ENCODE measurements at places on chromosomes 6 and 20.

DNA sequence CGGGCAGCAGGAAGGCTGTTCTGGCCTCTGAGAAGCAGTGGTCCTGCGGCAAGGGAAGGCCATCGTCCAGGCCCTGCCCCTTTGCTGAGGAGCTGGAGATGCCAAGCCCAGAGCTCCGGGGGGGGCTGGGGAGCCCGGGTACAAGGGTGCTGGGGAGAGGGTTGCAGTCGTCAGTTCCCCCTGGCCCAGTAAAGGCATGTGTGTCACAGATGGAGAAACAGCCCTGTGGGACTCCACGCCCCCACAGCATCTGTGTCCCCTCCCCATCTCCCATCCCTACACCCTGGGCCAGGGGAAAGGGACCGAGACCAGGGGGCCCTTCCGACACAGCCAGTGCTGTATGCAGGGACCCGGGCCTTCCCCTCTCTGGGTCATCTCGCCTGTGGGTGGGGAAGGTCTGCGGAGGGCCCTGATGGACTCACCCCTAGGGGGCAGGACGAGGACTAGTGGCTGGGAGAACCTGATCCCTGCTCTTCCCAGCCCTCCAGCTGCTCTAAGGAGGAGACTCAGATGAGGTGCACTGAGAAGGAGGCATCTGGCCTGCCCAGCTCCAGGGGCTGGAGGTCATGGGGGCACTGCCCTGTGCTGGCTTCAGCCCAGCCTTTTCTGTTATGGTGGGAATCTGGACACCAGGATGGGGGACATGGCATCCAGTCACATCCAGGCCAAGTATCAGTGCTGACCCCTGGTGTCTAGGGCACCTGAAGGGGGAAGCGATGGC lies 609 bp downstream of the MYL9 start:
- DNase-seq: peak; percentile 81

DNA sequence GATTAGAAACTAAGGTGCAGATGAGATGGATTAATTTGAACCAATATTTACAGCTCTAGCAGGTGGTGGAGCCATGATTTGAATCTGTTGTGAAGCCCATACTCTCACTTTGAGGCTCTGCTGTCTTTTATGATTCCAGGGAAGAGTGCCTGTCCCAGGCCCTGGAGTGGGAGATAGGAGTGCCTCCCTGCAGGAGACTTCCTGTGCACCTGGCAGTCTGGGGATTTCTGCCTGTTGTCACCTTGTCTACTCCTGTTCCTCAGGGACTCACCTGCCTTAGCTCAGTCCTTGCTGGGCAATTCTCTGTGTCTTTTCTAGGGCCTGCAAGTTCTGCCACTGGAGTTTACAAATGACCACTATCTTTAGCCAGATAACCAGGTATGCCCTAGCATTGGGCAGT lies 46.3 kb downstream of the SCAND1 start:
- DNase-seq: no peak

DNA sequence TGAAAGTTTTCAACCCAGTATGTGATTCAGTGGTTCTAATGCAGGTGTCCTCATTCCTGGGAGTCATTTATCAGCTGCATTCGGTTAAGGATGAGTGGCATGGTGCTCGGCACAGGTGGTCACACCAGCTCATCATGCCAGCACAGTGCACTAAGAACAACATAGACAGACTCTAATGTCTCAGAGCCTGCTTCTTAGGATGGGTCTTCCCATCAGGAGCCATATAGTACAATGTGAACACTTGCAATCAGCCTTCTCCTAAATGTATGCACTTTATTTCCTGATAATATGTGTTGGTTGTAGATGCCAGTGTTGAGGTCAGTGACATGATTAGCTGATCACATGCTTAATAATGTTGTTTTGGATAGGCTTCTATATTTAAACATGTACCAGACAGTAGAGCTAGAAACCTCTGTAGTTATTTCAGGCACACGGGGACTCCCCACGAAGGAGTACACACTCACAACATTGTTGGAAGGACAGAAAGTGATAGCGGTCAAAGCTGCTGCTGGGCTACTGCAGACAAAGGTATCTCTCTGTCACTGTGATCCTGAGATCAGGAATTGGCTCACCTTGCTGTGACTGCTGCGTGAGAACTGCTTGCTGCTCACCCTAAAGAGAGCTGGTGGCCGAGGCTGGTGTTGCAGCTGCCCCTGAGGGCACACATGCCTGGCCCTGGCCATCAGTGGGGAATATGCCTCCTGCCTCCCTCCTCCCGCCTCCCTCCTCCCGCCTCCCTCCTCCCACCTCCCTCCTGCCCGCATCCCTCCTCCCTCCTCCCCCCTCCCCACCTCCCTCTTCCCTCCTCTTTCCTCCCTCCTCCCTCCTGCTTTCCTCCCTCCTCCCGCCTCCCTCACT lies 195.4 kb downstream of the SMOC2 start:
- no peak for DNase-seq

- DNase-seq: peak; percentile 84
These were observed 47.7 kb downstream of the BANF2 start for GRCh38 chr20:17747431-17747846.

- DNase-seq: no peak
These were observed 10.2 kb upstream of the FOXF2 start for GRCh38 chr6:1379017-1379787.

DNA sequence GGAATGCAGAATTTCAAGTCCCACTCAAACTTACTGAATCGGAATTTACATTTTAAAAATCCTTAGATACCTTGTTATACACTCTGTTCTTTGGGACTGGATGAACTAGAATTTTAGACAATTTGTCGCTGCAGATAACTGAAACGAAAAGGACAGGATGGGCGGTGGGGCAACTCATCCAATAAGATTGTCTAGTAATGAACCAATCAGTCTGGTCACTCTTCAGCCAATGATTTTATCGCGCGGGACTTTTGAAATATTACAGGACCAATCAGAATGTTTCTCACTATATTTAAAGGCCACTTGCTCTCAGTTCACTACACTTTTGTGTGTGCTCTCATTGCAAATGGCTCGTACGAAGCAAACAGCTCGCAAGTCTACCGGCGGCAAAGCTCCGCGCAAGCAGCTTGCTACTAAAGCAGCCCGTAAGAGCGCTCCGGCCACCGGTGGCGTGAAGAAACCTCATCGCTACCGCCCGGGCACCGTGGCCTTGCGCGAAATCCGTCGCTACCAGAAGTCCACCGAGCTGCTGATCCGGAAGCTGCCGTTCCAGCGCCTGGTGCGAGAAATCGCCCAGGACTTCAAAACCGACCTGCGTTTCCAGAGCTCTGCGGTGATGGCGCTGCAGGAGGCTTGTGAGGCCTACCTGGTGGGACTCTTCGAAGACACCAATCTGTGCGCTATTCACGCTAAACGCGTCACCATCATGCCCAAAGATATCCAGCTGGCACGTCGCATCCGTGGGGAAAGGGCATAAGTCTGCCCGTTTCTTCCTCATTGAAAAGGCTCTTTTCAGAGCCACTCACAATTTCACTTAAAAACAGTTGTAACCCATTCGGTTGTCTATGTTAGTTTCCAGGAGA lies 41.9 kb upstream of the HFE start:
- no peak for DNase-seq

GRCh38 chr6:36954262-36954931 lies at the start of gene PI16:
PI16 (plus strand) TSS chr6:36954738; CDS start chr6:36954761, 23 bp downstream.
- DNase-seq: no peak

- DNase-seq: no peak
These were observed 219.0 kb downstream of the CDC5L start for GRCh38 chr6:44606504-44606903.

DNA sequence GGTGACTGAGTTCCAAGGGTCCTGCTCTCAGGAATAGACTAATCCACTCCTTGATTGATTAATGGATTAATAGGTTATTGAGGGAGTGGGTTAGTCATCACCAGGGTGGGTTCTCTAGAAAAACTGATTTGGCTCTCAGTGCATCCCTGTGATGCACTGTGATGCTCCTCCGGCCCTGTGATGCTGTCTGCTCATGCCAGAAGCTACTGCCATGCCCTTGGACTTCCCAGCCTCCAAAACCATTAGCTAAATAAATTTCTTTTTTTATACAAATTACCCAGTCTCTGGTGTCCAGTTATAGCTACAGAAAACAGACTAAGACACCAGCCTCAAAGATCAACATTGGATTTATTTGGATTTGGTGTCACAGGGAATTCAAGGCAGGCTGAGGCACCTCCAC lies 40.4 kb upstream of the CST7 start:
- no peak for DNase-seq

GRCh38 chr20:43650997-43651525 lies 15.9 kb upstream of the MYBL2 start:
- no peak for DNase-seq

- no peak for DNase-seq
These were observed 27.9 kb downstream of the GFRA4 start for GRCh38 chr20:3635346-3635745.

GRCh38 chr6:47654255-47654654 lies 44.1 kb upstream of the ADGRF4 start:
- DNase-seq: no peak

- DNase-seq: no peak
These were observed 222.9 kb downstream of the LAMA2 start for GRCh38 chr6:129105793-129106192.

GRCh38 chr6:116369964-116370759 lies 585 bp upstream of the DSE start:
- no peak for DNase-seq

GRCh38 chr6:2429032-2429431 lies 183.6 kb upstream of the GMDS start:
- no peak for DNase-seq

GRCh38 chr6:116101790-116102189 lies 1.1 kb downstream of the NT5DC1 start:
- DNase-seq: no peak

DNA sequence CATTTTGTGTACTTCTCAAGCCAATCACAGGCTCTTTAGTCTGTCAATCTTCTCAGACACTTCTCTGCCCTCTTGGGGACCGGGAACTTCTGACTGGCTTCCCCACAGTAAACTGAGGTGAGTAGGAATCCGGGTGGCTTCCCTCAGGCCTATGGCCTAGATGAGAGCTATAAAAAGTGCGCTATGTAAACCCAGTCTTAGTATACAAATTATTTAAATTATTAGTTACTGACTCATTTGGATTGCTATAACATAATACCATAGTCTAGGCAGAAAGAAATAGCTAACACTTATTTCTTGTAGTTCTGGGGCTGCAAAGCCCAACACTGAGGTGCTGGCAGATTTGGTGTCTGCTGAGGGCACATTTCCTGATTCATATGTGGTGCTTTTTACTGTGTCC lies 109.2 kb upstream of the MCHR2 start:
- DNase-seq: no peak

DNA sequence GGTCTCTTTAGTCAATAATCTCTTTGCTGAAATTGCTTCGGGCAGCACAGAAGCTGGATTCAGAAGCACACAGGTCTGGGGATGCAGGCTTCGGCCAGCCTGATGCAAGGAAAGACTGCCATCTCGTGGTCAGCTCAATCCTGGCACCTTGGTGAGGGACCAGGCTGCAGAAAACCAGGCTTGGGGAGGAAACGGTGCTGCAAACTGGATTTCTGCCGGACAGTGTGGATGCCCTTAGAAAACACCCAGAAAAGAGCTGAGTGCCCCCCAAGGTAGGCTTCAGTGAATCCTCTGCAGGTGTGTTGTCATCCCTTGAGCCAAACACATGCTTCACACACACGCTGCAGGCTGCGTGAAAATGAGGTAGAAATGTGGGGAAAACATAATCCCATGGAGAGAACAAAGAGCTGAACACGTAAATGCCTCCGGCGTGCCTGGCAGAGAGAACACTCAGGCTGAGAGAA lies 89.8 kb upstream of the PAX1 start:
- DNase-seq: peak; percentile 80

DNA sequence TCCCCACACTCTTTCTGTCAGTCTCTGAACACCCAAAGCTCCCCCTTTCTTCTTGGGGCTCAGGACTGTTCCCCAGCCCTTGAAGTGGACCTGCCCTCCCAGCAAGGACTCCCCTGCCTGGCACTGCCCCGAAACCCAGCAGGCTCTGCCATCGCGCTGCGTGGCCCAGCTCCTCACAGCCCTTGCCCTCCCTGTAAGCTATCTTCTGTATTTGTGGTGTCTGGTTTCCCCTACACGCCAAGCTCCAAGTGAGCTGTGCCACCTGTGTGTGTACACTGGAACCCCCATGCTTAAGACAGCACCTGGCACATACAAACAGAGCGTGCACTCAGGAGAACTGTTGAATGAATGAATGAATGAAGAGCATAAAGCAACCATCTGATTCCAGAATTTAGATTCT lies 57.7 kb downstream of the TMEM242 start:
- DNase-seq: no peak

DNA sequence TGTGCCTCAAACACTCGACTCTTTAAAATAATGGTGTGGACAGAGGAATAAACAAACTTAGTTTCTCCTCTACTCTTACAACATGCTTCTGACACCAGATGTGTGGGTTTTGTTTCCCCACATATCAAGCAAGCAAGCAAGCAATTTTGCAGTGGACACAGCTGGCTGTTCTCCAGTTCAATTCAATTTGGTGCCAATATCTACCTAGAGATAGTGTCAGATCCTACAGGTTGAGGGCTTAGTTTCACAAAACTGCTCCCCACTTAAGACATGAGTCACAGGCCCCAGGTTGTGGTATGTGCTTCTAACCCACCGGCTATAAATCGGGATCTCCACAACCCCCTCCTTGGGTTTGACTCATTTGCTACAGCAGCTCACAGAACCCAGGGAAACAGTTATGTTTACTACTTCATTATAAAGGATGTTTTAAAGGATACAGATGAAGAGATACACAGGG lies 131.4 kb upstream of the TRAF3IP2 start:
- no peak for DNase-seq

GRCh38 chr6:128208851-128209580 lies 308.2 kb upstream of the THEMIS start:
- DNase-seq: no peak

DNA sequence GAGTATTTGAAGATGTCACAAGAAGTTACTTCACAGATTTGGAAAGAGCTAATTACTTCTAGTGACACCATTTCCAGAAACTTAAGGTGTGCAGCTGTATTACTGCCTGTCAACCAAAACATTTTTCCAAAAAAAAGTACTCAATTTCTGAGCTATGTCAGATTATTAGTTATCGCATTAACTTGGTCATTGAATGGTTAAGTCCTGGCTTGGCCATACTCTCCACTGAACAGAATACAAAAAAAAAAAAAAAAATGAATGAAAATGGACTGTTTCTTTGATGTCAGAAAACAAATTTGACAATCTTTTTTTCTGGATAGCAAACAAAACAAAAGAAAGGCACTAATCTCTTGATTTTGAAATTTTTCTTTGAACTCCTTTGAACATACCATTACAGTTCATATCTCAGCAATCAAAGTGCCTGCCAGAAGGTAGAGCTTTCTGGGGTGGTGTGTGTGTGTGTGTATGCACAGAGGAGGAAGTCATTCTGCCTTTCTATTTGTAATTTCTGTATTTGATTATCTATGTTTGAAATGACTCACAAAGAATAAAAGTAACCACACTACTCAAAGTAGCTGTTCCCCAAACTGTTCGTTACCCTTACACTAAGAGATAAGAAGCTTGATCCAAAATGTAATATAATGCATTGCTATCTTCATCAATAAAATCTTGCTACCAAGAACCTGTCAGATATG lies 210.8 kb upstream of the FUT9 start:
- DNase-seq: no peak

- no peak for DNase-seq
These were observed 57.7 kb downstream of the ADNP start for GRCh38 chr20:50873585-50873984.

Data from urothelium cell line (cell line).